ENCODE measurements at places on chromosomes 5 and 9. TPM values are rescaled to one million over a fixed set of nuclear protein-coding genes. Genes with fewer than 3 reads are reported as not detected.

DNA sequence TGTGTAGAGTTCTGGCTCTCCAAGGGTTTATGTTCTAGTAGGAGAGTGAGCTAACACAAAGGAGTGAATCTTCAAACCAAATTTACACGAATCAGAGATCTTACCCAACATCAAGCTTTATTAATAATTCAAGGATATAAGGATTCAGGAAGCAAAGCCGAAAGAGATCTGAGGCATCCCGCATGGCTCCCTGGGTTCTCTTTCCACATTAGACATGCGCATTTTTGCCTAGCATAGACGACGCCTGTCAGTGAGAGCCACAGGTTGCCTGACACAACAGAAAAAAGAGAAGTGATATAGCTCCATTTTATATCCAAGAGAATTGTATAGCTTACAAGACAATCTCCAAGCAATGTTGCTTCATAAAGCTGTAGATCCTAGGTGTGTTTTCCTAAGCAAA is 52.6 kb downstream of the ESM1 start:
- no peaks in the 10 kb centered on the region for H3K27me3 ChIP-seq
- no peaks in the 10 kb centered on the region for H3K36me3 ChIP-seq
- no peak for DNase-seq
- H3K4me1 ChIP-seq = no peaks in the 10 kb centered on the region

DNA sequence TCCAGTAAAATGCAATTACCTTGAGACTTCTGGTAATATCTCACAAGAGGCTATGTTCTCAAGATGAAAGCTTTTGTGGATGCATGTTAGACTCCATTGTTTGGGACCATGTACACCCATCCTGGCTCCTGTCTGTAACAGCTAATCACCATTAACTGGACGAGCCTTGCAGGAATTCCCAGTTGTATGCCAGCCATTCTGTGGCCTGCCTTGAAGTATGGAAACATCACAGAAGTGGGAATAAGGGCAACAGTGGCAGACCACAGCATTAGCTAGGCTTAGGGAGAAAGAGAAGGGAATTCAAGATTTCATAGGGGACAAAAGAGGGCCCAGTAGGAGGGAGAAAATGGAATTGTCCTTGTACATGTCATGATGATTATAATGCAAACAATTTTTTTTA is 79.0 kb downstream of the RORB start:
- no peak overlapping the region for H3K27ac ChIP-seq
- no peak for DNase-seq
- H3K27me3 ChIP-seq = no peaks in the 10 kb centered on the region
- no peaks in the 10 kb centered on the region for H3K4me1 ChIP-seq
- no peak overlapping the region for H3K4me3 ChIP-seq

The PPP2R2B gene
- not detected for polyA plus RNA-seq

DNA sequence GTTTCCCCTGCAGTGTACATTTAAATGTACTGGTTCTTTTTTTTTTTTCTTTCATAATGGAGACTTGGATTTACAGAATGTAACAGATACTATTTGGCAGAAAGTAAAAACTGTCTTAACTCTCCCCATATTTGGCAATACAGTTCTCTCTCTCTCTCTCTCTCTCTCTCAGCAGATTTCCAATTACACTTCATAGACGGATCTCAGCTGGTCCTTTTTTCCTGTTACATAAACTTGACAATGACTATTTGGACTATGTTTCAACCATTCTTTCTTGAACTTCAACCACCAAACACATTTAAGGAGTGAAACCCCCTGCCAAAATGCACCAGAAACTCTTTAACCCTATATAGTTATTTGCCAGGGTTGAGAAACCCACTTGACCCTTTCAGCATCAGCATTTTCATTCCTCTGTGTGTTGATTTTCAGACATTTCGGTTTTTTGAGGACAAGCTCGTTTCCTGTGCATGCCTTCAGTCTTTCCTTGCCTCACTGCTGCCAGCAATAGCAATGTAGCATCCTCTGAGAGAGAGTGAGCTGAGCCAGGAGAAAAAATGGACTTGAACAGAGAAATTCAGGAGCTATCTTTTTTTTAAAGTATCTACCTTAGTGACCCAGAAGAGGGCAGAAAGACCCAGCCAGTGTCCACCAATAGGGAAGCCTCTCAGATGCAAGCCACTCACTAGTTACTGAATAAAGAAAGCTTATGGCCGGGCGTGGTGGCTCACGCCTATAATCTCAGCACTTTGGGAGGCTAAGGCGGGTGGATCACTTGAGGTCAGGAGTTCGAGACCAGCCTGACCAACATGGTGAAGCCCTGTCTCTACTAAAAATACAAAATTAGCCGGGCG is 26.0 kb upstream of the GNA14 start:
- H3K4me1 ChIP-seq = peaks cover 21% of the 10 kb centered on the region
- no peak for DNase-seq
- no peaks in the 10 kb centered on the region for H3K36me3 ChIP-seq

DNA sequence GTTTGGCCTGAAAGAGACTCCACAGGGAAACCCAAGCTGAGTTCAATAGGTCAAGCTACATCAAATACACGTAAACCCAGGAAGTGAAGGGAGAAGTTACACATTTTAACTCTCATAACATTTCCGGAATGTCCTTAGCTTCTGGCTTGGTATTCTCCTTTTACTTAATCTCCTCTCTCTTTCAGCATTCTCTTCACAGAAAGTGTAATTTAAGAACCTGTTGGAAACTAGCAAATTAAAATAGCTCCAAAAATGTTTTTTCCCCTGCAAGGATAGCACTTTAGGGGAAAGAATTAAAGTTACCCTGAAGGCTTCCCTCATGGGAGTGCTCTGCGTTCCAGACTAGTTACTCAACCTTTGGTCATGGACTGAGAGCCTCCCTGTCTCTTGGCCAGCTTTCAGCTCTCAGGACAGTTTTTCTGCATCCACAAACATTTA is 292.7 kb upstream of the TARS1 start:
- no peak overlapping the region for H3K4me3 ChIP-seq
- H3K27ac ChIP-seq = no peak overlapping the region
- H3K27me3 ChIP-seq = no peaks in the 10 kb centered on the region
- H3K4me1 ChIP-seq = no peaks in the 10 kb centered on the region

- H3K4me1 ChIP-seq = peaks cover 15% of the 10 kb centered on the region
- DNase-seq = peak; percentile 57
- H3K27me3 ChIP-seq = no peaks in the 10 kb centered on the region
- H3K27ac ChIP-seq = no peak overlapping the region
- H3K36me3 ChIP-seq = peaks cover 6% of the 10 kb centered on the region
Measured at GRCh38 chr5:134142052-134142451, 27.6 kb downstream of the TCF7 start.

The ORM2 gene
- polyA plus RNA-seq = not detected

- DNase-seq = no peak
- no peaks in the 10 kb centered on the region for H3K36me3 ChIP-seq
- peak overlapping the region; percentile 52 for H3K4me3 ChIP-seq
- H3K27me3 ChIP-seq = no peaks in the 10 kb centered on the region
Measured at GRCh38 chr9:91192381-91193086, 169.2 kb downstream of the AUH start.

GRCh38 chr9:13513716-13514444 is 234.4 kb upstream of the MPDZ start:
- no peak for DNase-seq
- no peaks in the 10 kb centered on the region for H3K4me1 ChIP-seq
- no peaks in the 10 kb centered on the region for H3K27me3 ChIP-seq
- H3K27ac ChIP-seq = peak overlapping the region; percentile 34
